GM23248 (cell line): ENCODE measurements at places on chromosomes 2 and 18.
A peak's percentile ranks its signal among the peaks of the same experiment; 100 is the strongest.

DNA sequence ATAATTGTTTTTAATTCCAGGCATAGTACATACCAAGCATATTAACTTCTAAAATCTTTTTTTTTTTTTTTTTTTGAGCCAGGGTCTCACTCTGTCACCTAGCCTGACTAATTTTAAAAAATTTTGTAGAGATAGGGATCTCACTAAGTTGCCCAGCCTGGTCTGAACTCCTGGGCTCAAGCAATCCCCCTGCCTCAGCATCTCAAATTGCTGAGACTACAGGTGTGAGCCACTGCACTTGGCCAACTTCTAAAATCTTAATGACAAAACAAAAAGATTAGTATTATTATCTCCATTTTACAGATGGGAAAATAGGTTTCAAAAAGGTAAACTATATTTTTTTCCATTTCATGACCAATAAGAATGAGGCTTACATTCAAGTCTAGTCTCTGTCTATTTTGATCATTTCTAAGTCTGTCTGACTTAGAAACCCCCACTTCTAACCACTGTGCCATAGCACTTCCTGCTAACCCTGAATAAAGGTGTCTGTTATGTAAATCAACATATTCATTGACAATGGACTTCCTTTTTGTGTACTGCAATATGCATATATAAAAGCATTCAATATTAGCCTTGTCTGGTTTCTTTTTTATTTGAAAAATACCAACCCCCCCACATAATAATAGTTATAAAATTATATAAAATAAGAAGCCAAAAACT lies 28.7 kb upstream of the ZEB2 start:
- no peak for DNase-seq

- peak; percentile 64 for DNase-seq
Observed at GRCh38 chr2:47089083-47089464, 66.0 kb downstream of the STPG4 start.

DNA sequence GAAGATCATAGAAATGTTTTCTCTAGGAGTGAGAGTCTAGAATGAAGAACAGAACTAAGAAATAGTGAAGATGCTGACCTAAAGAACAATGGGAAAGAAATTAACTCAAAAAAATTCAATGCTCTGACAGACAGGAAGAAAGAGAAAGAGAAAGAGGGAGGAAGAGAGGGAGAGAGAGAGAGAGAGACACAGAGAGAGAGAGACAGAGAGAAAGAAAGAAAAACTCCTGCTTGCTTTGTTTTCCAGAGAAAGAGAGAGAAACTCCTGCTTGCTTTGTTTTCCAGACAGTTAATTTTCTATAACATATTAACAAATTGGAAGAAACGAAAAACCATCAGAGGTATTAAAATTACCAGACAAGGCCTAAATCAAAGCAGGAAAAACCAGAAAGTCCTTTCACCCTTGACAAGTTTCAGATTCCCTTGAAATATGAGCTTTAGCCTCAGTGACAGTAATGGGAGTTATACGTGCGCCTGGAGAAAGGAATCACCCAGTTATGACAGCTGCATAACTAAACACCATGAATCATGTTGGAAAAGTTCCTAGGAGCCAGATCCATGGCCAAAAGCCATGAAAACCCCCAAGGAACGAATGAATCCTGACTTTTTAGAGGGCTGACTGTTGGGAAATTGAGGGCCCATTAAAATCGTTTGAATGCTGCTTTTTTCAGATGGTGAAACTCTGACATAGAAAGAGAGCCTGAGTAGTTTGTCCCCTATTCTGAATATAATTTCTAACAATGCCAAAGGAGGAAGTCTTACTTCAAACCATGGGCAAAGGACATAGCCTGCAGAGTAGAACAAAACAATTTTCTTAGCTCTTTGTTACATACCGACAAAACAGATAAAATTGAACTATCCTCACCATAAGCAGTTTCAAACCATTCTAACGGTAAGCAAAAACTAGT lies 228.6 kb upstream of the CHST9 start:
- DNase-seq, result peak; percentile 64

- no peak for DNase-seq
Observed at GRCh38 chr2:163737563-163737962, 1.8 kb upstream of the FIGN start.

DNA sequence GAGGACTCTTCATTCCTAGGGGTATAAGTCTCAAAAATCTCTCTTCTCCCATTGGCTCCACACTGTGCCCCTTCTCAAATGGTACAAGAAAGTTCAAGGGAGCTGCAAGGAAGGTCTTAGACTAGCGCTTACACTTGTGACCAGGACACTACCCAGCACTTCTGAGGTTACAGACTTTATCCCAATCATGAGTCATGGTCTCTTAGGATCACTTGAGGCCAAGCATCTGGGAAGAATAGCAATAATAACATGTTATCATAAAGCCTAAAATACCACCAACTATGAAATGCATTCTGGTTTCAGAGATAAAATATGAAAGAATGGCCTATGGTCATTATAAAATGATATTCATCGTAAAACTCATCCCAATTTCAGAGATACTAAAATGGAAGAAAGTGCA lies 309.9 kb upstream of the PKDCC start:
- peak; percentile 21 for DNase-seq

GRCh38 chr2:171999161-171999560 lies 592 bp upstream of the METAP1D start:
- peak; percentile 41 for DNase-seq

DNA sequence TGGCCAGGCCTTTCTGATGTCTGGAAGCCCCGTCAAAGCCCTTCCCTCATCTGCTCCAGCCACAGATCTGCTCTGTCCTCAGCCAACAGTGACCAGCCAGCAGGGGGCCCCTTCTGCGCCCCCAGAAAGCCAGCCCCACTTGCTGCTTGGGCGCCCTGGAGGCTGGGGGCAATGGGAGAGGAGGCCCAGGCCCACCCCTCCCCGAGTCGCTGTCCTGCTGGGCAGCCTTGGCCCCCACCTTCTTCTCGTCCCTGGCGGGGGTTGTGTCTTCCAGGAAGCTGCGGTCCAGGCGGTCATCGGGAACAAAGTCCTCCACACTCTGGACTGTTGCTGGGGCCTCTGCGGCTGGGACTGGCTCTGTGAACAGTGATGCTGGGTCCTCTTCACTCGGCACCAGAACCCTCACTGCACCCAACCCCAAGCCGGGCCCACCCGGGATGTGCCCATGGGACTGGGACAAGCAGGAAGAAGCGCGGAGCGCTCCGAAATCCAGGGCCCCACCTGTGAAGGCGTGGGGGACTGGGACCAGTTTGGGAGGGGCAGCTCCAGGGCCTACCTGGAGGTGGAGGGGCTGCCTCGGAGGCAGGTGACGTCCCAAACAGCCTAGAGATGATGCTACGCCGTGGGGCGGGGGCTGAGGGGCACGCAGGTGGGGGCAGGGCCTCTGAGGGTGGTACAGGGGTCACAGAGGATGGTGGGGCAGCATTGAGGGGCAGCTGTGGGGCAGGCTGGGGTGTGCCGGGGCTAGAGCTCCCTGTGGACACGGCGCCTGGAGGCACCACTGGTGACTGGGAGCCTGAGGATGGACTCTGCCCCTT lies 257.6 kb downstream of the ANKRD30B start:
- no peak for DNase-seq

DNA sequence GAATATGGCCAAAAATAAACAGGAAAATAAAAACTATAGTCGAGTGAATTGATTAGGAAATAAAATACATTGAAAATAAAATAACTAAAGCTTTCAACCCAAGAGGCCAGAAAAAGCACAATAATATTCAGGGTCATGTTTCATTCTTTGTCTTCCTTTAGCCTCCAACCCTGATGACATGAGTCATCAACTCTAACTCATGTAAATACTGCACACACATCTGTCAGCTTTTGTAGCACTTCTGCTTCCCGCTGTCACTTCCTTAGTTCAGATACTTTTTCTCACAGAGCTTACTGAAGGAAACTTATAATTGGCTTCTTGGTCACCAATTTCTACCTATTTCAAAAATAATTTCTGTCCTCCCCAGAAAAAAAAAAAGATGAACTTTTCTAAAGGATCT lies 112.8 kb downstream of the UPP2 start:
- DNase-seq, result peak; percentile 6

DNA sequence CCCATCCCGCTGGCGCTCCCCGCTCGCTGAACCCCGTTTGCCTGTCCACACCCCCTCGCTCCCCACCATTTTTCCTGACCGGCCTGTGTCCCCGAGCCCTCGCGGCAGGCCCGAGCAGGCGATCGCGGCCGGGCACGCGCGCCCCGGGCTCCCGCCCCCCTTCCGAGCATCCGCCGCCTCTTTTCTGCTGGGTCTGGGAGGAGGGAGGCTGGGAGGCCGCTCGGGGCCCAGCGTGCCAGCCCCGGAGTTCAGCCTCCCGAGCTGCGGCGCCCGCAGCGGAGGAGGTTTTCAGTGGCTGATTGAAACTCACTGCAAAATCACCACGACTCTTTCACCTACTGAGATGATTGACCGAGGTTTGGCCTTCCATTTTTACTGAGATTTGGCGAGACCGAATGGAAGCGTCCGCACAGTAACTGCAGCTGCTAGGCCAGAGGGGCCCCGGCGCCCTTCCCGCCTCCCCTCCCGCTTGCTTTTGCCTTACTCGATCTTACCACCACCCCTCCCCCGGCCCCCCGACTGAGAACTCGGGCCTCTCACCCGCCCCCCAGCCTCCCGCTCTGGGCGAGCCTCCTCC lies 4.8 kb downstream of the SOX11 start:
- peak; percentile 44 for DNase-seq

DNA sequence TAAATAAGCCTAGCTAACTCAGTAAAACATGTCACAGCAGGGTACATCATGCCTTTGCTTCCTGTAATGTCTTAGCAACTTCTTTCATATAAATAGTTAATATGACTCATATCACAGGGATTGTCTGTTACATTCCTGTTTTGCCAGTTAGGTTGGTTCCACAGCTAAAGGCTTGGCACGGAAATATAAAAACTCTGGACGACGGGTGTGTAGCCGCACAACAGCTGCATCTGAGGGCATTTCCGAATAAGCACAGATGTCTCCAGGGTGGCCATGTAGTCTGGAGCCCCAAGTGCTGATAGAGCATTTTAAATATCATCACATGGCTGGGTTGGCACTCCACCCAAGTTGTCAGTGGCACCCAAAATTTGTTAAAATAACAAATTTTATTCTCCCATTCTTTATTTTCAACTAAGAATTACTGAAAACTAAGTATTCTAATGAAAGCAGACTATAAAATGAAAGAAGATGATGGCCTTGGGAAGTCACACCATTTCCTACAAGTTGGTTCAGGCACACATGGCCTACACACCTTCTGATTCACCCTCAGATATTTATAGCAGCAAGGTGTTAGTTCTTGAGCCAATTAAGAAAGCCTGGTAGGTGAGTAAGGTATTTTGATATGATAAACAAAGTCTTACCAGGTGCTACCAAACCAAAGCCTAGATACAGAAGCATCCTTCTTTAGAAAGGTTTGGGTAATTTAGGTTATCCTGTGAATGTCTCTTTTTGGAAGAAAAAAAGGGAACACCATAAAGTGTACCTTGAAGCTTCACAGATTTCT lies 61.8 kb upstream of the STK17B start:
- DNase-seq, result peak; percentile 86

GRCh38 chr18:44536046-44536445 lies 144.6 kb upstream of the SETBP1 start:
- peak; percentile 89 for DNase-seq

DNA sequence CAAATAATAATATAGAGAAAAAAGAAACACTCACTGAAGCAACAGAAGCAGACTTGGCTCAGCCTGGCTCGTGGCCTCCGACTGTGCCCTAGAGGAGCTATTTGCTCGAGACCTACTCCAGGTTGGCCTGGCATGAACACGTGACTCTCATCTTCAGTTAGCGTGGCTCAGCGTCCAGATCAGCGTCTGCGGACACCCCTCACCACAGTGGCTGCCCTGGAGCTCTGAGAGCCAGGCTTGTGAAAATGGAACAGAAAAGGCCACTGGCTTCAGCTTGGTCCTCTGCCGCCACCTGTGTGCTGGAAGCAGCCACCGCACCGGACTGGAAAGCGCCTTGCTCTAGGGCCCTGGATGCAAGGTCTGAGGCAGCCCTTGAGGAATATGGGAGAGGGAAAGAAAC lies 1184.0 kb upstream of the GYPC start:
- DNase-seq, result peak; percentile 5

DNA sequence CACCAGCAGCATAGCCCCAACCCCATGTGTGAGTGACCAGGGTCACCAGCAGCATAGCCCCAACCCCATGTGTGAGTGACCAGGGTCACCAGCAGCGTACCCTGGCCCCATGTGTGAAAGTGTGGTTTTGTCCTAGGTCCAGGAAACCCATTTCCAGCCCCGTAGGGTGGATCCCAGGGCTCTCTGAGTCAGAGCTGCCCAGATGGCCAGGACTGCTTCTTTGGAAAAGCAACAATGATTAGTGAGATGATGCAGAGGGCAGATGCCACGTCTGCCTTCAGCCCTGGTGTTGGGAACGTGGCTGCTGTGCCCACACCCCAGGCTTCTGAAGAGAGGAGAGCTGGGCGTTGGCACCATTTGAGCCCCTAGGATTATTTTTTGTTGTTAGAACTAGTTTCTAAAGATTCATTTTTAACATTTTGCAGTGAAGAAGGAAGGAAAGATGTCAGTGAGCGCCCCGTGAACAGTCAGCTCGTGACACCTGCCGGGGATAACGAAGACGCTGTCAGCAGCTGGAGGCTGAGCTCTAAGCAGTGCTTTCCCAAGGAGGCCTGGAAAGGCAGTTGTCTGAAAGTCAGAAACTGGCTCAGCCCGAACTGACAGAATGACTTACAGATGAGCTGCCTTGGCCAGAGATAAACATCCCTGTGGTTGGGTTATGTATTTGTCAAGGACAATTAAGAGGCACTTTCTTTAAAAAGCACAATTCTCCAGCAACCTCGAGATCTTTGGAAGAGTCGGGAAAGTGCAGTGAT lies 32.1 kb upstream of the KCNG2 start:
- DNase-seq, result peak; percentile 75

GRCh38 chr18:78768656-78769501 lies 210.7 kb upstream of the SALL3 start:
- DNase-seq, result no peak

- DNase-seq, result no peak
Observed at GRCh38 chr2:74858281-74858680, 24.4 kb downstream of the HK2 start.

- peak; percentile 82 for DNase-seq
Observed at GRCh38 chr18:49340446-49340845, 120.0 kb downstream of the DYM start.

DNA sequence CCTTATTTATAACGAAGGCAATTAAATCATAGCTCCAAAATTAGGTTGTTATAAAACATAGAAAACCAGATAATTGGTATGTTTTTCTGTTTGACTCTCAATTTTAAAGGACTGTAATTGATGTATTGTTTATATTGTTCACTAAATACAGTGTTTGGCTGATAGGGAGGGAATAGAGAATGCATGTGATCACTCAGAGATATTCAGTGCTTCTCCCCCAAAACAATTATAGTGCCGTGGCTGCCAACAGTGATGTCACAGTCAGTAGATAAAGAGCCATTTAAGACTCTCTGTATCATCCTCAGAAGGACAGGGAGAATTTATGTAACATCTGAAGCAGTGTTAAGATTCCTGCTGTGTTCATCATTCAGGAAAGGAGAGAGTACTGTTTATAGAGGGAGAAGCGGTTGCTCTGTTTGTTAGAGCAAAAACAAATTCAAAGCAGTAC lies 69.6 kb downstream of the PHLPP1 start:
- peak; percentile 67 for DNase-seq

DNA sequence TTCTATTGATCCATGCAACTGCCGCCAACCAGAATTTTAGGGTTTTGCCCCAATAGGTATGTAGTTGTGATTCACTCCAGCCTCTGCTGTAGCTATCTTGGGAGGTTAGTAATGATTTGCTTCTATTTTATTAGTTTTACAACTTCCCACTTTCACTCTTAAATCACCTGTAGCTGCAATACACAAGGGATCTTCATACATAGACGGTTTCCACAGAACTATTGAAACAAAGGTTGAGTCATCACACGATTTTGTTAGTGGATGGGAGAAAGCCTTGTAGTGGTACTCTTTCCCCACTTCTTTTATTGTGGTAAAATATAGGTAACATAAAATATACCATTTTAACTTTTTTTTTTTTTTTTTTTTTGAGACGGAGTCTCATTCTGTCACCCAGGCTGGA lies 104.2 kb upstream of the SPRED2 start:
- no peak for DNase-seq
